ENCODE measurements at places on chromosomes 5 and 9.

DNA sequence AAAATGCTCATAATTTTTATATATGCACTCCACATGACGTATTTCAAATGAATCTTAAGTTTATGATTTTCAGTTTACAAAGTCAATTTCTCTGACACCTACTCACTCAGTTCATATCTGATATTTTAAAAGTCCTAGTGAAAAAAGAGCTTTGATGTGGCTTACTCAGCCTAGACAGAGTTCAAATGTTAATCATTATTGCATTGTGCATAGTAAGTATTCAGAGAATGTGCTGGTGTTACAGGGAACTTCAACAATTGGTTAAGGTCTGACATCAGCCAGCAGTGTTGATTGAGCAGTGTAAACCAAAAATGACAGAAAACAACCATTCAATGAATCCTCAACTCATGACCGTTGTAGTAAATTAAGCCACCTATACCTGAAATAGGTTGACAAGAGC is 147.2 kb upstream of the LHFPL2 start:
- DNase-seq: no peak

DNA sequence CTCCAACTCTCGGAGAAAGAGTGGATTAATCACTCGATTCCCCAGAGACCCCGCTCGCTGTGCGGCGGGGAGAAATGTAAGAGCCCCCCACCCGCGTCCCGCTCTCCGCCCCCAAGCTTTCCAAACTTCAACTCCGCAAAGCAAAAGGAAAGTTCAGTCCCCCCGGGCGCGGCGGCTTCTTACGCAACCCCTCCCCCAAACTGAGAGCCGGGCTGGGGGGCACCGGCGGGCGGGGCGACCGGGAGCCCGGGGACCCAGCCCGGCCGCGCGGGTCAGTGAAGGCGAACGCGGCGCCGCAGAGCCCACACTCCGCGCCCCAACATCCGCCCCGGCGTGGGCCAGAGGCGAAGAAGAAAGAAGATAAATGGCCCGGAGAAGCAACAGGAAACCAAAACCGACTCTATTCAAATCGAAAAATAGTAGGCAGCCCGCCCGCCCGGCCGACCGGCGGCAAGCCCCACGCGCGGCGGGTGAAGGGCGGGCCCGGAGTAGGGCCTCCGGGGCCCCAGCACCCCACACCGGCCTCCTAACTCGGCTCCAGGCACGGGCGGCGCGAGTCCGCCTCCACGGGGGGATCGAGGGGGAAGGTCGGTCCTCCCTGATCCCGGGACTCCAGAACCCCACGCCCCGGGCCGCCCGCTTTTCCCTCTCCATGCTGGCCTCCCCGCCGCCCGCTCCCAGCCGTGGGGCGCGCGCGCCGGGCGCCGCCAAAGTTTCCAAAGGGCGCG is 720 bp downstream of the NOTCH1 start:
- DNase-seq: no peak

DNA sequence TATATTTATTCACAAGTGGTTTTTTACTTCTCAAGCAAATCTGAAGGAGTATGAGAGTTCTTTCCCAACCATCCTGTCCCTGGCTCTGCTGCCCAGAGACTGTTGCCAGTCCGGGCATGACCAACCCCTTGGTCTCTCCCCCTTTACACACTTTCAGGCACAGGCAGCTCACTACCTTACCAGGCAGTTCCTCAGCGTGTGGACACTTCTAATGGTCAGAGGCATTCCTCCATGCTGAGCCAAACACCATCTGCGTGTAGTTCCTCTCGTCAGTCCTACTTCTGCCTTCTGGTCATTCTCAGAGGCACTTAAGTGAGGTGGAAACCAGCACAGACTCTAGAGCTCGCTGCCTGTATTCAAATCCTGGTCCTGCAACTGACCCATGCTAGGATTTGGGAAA is 56.1 kb downstream of the TSTD2 start:
- no peak for DNase-seq

DNA sequence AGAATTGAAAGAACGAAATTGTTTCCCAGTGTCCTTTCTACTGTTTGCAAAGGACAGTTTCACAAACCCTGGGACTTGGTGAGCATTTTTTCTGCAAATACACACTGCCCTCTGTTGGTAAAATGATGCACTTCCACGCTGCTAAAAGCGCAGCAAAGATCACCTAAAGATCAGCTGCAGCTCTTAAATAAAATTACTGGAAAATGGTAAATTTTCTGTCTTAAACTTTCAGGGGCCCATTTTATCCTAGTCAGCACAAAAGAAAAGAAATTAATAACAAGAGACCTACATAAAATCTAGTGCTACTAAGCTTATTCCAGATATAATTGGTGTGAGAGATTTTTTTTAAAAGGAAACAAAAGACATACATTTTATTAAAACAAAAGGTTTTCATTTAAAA is 566.0 kb downstream of the CAAP1 start:
- no peak for DNase-seq

- DNase-seq: no peak
These were observed 334.2 kb downstream of the SPOCK1 start for GRCh38 chr5:137164961-137165360.

GRCh38 chr5:173816728-173817127 is 71.4 kb upstream of the CPEB4 start:
- DNase-seq: no peak

DNA sequence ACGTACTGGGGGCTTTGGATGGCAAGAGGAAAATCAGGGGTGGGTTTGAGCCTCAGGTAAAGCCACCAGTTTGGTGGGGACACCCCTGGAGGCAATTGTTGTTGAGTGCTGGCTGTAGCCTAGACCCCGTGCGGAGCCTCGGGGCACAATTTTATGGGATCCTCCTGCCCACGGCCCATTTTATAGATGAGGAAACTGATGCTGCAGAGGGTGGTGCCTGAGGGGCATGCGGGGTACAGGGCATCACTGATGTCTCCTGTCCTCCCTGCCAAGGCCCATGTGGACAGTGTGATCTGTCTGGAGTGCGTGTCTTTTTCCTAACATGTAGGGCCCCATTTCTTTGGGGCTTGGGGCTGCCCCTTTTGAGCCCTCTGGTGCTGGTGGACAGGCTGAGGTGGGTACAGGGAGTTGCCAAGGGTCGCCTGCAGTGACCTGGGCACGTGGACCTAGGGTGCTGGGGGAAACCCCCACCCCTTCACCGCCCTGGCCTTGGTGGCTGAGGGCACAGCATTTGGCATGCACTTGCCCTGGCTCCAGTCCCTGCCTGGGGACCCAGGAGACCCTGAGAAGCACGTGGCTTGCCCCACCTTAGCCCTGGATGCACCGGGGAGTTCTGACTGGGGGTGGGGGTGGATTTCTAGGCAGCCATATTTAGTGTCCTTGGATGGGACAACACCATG is 22.1 kb downstream of the WNK2 start:
- DNase-seq: no peak

DNA sequence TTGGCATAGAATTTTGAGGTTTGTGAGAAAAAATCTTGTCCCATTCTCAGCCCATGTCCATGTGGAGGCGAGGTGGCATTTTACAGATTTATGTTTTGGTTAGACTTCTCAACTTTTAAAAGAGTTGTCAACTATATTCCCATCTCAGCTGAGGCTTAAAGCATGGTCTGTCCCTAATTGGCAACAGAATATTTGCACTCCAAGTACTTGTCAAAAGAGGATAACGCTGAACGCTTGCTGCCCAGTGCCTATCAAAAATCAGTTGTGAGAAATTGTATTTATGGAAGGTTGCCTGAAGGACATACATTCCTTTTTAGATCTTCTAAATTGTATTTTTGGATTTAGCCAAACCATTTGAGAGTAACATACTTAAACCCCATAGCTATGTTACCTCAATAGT is 202.0 kb downstream of the SLF1 start:
- no peak for DNase-seq
